ENCODE measurements at places on chromosomes 3 and 15. TPM values are rescaled to one million over a fixed set of nuclear protein-coding genes. Genes with fewer than 3 reads are reported as not detected.

DNA sequence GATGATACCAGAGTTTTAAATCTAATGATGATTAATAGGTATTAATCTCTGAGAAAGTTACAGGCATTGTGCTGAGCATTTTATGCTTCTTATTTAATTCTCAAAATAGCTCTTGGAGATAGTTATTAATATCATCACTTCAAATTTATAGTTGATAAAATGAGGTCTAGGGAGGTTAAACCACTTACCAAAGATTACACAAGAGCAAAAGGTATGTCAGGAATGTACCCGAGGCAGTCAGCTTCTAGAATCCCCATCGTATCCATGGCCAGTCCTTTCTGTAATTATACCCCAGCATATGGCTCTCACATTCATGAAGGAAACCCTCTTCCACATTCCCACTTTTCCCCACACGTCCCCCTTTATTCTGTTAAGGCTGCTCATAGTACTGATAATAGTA lies 421.3 kb downstream of the PYDC2 start:
- peak; percentile 8 for DNase-seq

DNA sequence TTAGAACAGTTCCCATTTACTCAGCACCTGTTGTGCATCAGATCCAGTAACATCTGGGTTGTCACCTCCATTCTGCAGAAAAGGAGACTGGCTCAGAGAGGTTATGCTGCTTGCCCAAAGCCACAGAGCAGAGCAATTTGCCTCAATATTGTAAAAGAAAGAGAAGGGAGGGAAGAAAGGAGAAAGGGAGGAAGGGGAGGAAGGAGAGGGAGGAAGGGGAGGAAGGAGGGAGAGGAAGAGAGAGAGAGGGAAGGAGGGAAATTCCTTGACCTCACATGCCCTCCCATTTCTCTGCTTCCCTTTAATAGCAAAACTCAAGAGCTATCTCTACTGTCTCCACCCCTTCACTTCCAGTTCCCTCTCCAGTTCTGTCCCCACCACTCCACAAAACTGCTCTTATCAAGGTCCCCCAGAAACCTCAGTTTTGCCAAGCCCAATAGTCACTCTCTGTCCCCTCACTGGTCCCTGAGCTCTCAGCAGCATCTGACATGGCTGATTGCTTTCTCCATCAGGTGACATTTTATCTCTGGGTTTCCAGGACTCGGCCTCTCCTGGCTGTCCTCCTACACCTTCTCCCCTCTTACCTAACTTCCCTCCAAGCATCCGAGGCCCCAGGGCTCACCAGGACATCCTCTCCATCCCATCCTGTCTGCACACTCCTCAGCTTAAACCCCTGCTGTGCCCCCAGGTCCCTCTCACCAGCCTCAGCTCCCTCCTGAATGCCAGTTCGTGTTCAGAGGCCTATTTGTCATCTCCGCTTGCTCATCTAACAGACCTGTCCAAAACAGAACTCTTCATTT lies 104.7 kb upstream of the LINGO1 start:
- DNase-seq, result no peak

- DNase-seq, result no peak
Measured at GRCh38 chr3:128489674-128489926, 3.4 kb downstream of the GATA2 start.

DNA sequence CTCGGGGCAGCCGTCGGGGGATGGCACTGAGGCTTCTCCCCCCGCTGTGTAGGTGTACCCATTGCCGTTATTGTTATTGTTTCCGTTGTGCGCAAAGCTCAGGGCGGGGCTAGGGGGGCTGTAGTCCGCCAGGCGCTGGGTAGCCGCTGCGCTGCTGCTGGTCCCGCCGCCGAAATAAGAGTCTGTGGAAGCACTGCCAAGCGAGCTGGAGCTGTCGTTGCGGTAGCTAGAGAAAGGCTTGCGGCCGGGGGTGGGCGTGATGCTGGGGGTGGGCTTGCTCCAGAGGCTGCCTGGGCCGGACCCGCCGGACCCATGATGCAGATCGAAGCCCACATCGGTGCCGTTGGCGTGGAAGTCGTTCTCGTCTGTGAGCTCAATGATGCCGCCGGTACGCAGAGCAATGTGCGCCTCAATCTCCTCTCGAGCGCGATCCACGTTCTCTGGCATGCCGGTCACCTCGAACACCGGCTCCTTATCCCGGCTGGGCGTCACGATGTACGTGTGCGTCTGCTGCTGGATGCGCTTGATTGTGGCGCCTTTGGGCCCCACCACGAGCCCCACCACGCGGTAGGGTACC lies 1.9 kb downstream of the MEX3B start:
- DNase-seq, result no peak

- DNase-seq, result no peak
Measured at GRCh38 chr3:28678086-28678485, 329.5 kb upstream of the AZI2 start.

DNA sequence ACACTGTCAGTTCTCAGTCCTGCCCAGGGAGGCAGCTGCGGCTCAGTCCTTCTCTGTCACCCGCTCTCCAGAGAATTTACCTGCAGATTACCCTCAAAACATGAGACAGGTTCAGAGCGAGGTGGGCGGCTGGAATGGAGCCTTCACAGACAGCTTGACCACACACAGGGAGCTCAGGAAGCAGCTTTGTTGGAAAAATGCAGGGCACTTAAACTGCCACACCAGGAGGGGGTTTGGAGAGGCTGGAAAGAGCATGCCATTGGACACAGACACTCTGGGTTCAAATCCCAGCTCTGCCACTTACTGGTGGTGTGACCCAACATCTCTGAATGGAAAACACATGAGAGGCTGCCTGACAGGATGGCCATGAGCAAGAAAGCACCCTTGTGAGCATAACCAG lies 290.8 kb upstream of the LRRFIP2 start:
- no peak for DNase-seq

- DNase-seq, result no peak
Measured at GRCh38 chr3:123527046-123527445, 57.8 kb downstream of the HACD2 start.

DNA sequence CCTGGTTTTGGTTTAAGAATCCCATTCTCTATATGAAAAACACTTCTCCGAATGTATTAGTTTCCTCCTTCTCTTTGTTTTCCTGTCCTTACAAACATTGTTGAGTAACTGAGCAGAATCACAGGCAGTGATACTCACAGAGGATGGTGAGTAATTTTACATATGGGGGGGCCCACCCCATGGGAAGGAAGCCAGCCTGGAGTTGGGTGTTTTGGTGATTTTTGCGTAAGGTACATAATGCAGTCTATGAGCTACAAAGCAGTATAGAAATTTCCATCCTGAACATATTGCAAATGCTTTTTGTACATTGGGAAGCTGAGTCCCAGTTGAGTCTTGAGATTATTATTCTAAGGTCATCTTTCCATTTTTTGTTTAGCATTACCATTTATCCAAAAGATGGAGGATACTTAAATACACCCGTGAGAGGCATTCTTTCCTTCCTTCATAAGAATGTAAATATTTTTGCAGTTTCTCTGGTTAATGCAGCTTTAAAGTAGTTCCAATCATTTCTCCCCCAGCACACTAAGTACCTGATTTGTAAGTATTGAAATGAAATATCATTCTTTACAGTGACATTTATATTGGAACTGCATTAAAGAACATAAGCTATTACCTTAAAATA lies 476.8 kb downstream of the AGBL1 start:
- no peak for DNase-seq

- DNase-seq, result no peak
Measured at GRCh38 chr3:114112696-114113095, 56.2 kb downstream of the QTRT2 start.

- no peak for DNase-seq
Measured at GRCh38 chr3:154098376-154098775, 22.8 kb upstream of the ARHGEF26 start.

DNA sequence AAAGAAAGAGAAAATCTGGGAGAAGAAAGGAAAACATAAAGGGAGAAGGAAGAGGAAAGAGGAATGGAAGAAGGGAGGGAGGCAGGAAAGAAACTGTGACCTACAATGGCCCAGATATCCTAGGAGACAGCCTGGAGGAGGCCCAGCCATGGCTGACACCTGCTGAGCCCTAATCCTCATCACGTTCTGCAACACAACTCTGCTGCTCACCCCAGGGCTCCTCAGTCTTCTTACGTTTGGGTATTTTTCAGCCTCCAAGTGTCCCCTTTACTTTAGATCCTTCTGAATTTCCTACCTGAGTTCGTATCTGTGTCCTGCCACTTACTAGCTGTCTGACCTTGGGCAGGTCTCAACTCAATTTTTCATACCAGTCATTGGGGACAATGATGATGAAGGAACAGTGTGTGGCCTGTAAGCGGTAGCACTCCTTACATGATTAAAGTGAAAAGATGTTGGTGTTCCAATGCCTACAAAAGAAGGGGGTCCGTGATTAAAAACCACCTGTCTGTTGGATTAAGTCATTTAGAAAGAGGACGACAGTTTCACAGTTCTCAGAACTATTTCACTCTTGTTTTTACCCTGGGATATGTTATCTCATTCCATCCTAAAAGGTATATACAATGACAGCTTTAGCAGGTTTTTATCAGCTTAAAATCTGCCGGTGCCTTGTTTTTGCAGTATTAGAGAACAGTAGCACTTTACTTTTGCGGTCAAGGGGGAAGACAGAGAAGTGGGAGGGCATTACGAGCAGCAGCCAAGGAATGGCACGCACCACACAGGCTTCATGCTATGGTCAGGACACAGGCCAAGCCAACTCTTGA lies 47.4 kb downstream of the CCR4 start:
- no peak for DNase-seq

GRCh38 chr3:183654727-183655126 lies 19.3 kb downstream of the KLHL24 start:
- no peak for DNase-seq

DNA sequence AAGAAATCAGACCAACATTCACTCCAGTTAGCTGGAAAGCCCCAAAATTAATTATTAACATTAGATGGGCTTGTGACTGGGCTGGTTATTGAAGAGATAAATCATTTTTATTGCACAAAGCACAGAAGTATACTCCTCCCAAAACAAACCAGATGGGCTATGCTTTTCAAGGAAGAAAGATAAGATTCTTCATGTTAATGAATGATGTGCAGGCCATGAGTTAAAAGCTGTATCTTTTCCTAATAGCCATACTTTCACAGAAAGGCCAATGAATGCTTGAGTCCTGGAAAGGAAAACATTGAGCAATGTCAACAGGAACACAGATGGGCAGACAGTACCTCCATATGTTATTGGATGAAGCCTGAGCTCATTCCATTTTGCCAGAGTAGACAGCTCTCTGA lies 55.4 kb downstream of the OCA2 start:
- DNase-seq, result no peak

DNA sequence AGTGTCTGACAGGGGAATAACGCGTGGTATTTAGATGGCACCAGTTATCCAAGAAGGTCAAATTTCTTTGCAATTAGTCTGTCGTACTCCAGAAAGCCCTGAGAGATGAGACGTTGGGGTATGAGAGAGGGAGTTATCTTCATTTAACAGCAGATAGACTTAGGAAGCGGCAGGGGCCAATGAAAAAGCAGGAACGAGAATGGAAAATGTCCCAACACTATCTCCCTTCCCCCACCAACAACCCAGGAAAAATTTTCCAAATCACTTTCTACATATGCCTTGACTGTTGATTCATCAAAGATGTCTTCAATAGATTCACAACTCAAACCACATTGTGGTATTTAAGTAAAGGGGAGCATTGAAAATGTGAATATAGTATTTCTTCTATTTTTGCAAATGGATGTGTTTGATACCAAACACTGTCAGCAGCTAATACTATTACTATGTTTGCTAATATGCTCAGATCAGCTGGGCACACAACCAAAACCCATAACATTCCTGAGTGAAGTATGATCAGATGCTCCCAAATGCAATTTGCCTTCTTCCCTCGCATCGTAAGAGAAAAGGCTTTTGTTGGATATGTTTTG lies 13.3 kb upstream of the GREM1 start:
- no peak for DNase-seq

- no peak for DNase-seq
Measured at GRCh38 chr15:91938136-91938535, 84.6 kb downstream of the SLCO3A1 start.

- DNase-seq, result no peak
Measured at GRCh38 chr15:85518979-85519761, 138.8 kb downstream of the AKAP13 start.

GRCh38 chr3:151933234-151933853 lies 59.9 kb downstream of the SUCNR1 start:
- no peak for DNase-seq

- no peak for DNase-seq
Measured at GRCh38 chr3:195140816-195141793, 129.9 kb downstream of the XXYLT1 start.

DNA sequence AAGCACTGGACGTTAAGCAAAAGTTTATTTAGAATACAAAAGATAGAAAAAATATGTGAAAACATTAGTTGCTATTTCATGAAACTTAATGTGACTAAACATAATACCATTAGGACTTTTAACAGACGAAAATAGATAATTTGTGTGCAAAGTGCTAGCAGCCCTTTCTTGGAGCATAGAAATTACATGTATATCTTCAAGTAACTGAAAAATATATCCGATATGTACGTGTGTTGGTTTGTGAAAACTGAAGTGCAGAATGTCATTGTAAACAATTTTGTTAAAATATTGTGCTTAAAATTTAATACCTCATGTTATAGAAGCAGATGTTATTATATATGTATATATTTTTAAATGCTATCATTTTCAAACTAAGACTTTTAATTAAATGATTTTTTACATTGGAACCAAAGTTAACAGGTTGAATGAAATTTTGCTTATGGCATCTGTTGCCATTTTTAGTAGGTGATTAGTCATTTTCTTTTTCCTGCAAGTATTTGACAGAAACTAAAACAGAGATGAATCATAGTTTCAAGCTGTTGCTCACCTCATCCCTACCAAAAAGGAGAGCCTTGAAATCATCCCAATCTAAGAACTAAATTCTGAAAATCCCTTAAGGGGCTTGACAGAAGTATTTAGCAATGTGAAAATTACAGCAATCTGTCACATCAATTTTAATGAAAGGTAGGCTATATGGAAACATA lies 334.8 kb downstream of the NAALADL2 start:
- peak; percentile 83 for DNase-seq

SI gene
- not detected for total RNA-seq

GABRA5 gene
- total RNA-seq, result not detected

CLEC3B gene
- total RNA-seq, result 0.40 TPM

CHRD gene
- not detected for total RNA-seq

TMEM44 gene
- 12.0 TPM for total RNA-seq

ALG1L2 gene
- 1.3 TPM for total RNA-seq

SMAD3 gene
- 8.7 TPM for total RNA-seq

FEZF2 gene
- not detected for total RNA-seq

AGTR1 gene
- not detected for total RNA-seq

MESP2 gene
- total RNA-seq, result not detected

EFHB gene
- total RNA-seq, result not detected

GOLGA6D gene
- not detected for total RNA-seq

RARRES1 gene
- 0.52 TPM for total RNA-seq
